ENCODE measurements at places on chromosomes 2 and 18. TPM values are rescaled to one million over a fixed set of nuclear protein-coding genes. Genes with fewer than 3 reads are reported as not detected.

- peak; percentile 56 for DNase-seq
- H3K4me3 ChIP-seq, result no peak overlapping the region
- H3K36me3 ChIP-seq, result no peaks in the 10 kb centered on the region
Measured at GRCh38 chr2:184554736-184555135, 43.6 kb upstream of the ZNF804A start.

DNA sequence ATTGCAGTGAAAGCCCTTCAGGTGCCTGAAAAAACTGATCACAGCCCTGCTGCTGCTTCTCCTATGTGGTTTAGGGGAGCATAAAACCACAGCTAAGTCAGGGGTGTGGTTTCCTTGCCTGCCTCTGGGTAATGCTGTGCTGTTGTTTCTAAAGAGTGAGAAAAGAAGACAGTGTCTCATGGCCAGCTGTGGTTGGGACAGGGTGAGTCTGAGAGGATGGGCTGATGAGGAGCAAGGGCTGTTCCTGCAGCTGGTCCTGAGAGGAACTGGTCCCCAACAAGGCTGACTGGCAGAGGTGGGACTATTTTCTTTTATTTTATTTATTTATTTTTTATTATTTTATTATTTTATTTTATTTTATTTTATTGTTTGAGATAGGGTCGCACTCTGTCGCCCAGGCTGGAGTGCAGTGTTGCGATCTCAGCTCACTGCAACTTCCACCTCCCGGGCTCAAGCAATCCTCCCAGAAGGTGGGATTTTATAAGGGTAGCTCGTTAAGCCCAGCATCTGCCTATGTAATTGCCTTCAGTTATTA, 236.7 kb downstream of the FHOD3 start:
- H3K27ac ChIP-seq, result no peak overlapping the region
- H3K36me3 ChIP-seq, result no peaks in the 10 kb centered on the region
- DNase-seq, result no peak
- H3K4me1 ChIP-seq, result peaks cover 12% of the 10 kb centered on the region

- H3K4me3 ChIP-seq, result no peak overlapping the region
- H3K36me3 ChIP-seq, result peaks cover 64% of the 10 kb centered on the region
- no peak for DNase-seq
- H3K4me1 ChIP-seq, result no peaks in the 10 kb centered on the region
- no peak overlapping the region for H3K27ac ChIP-seq
Measured at GRCh38 chr2:32633040-32633439, 5.2 kb downstream of the TTC27 start.

GRCh38 chr2:146734042-146734820, 1110.6 kb upstream of the ACVR2A start:
- H3K27ac ChIP-seq, result no peak overlapping the region
- no peaks in the 10 kb centered on the region for H3K4me1 ChIP-seq
- peak; percentile 77 for DNase-seq
- H3K36me3 ChIP-seq, result no peaks in the 10 kb centered on the region

- DNase-seq, result no peak
- H3K27me3 ChIP-seq, result no peaks in the 10 kb centered on the region
- peaks cover 4% of the 10 kb centered on the region for H3K4me1 ChIP-seq
Measured at GRCh38 chr2:136019306-136019705, 33.9 kb upstream of the DARS1 start.

GRCh38 chr2:14428056-14428455, 204.5 kb upstream of the LRATD1 start:
- H3K27ac ChIP-seq, result no peak overlapping the region
- H3K4me1 ChIP-seq, result no peaks in the 10 kb centered on the region
- H3K27me3 ChIP-seq, result no peaks in the 10 kb centered on the region
- peak; percentile 46 for DNase-seq
- no peaks in the 10 kb centered on the region for H3K36me3 ChIP-seq

DNA sequence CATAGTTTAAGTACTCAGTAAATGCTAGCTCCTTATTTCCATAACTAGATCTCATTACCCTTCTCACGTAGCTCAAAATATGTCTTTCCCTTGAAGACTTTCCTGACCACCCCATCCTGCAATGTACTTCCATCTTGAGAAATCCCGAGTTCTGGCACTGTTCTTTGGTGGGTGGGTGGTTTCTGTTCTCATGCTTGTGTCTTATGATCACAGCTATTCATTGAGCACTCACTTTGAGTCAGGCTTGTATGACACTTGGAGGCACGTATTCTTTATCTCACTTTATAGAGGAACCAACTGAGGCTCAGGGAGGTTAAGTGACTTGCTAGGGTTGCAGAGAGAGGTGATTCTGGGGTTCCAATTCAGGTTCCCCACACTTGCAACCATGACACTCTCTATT, 9.0 kb upstream of the CLIP4 start:
- H3K27ac ChIP-seq, result no peak overlapping the region
- no peaks in the 10 kb centered on the region for H3K36me3 ChIP-seq
- peaks cover 23% of the 10 kb centered on the region for H3K4me1 ChIP-seq
- H3K4me3 ChIP-seq, result no peak overlapping the region
- no peak for DNase-seq

The SIGLEC15 gene
- not detected for total RNA-seq

The TEKT4 gene
- total RNA-seq, result not detected

Measured in MCF 10A (cell line).